ENCODE measurements at places on chromosomes 5 and 9.

GRCh38 chr5:72487177-72487576 is 20.0 kb downstream of the ZNF366 start:
- DNase-seq: no peak

- peak; percentile 64 for DNase-seq
Observed at GRCh38 chr5:157308836-157309465, 43.0 kb downstream of the CYFIP2 start.

- DNase-seq: no peak
Observed at GRCh38 chr9:33249983-33250382, 10.0 kb downstream of the SPINK4 start.

GRCh38 chr5:124677374-124678351 is 68.8 kb downstream of the ZNF608 start:
- peak; percentile 90 for DNase-seq

DNA sequence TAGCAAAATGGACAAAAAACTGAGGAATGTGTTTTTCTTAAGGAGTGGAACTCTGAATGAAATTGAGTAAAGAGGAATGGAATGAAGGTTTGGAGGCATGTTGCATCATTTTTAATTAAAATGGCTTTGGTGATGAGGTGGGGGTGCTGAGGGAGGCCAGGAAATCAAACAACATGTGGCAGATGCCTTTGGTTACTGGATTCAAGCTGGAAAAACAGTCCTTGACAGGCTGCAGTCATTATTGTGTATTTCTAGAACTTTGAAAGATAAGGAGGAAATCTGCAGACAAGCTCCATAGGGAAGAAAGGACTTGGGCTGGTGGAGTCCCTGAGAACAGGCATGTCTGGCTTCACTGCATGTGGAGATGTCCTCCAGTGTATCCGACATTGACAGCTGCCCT is 203.5 kb upstream of the HAPLN1 start:
- peak; percentile 94 for DNase-seq
